ENCODE measurements at places on chromosomes 2 and 18.

- no peak for DNase-seq
These were observed 218.4 kb downstream of the ANAPC1 start for GRCh38 chr2:111665551-111666116.

- DNase-seq, result no peak
These were observed 135.6 kb downstream of the CCBE1 start for GRCh38 chr18:59561612-59562011.

- no peak for DNase-seq
These were observed 693.7 kb downstream of the PLCL1 start for GRCh38 chr2:198498048-198498447.

GRCh38 chr2:7454592-7454991 lies 537.4 kb downstream of the RNF144A start:
- DNase-seq, result no peak

DNA sequence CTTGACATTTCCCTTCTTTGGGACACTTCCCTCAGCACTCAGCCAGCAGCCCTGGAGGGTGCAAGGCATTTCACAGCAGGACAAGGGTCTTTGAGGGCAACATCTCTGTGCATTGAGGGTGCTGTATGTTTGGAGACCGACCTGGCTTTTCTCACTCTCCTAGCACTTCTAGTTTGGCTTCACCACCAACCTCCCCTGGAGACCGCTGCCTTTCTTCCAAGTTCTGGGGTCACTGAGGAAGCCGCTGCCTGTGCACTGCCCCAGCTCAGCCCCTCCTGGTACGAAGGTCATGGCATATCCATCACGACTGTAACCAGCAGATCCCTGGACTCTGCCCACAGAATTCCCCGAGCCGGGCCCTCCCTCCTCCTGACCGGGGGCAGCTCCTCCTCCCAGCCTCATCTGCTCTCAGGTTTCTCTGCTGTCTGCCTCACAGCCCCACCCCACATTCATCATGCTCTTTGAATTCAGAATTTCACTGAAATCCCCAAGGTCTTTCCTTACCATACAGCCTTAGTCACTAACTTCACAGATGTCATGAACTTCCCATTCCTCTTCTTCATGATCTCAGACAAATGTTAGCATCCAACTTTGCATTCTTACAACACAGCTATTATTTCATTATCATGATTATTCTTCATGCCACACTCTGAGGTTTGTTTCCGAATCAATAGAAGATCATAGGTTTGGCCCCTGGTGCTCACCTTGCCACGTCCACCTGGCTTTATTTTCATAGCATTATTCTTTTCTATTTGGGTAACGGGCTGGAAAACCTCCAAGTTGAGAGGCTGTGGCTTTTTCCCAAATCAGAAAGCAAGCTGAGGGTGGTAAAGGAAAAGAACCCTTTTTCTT lies 113.0 kb upstream of the COPS8 start:
- no peak for DNase-seq

DNA sequence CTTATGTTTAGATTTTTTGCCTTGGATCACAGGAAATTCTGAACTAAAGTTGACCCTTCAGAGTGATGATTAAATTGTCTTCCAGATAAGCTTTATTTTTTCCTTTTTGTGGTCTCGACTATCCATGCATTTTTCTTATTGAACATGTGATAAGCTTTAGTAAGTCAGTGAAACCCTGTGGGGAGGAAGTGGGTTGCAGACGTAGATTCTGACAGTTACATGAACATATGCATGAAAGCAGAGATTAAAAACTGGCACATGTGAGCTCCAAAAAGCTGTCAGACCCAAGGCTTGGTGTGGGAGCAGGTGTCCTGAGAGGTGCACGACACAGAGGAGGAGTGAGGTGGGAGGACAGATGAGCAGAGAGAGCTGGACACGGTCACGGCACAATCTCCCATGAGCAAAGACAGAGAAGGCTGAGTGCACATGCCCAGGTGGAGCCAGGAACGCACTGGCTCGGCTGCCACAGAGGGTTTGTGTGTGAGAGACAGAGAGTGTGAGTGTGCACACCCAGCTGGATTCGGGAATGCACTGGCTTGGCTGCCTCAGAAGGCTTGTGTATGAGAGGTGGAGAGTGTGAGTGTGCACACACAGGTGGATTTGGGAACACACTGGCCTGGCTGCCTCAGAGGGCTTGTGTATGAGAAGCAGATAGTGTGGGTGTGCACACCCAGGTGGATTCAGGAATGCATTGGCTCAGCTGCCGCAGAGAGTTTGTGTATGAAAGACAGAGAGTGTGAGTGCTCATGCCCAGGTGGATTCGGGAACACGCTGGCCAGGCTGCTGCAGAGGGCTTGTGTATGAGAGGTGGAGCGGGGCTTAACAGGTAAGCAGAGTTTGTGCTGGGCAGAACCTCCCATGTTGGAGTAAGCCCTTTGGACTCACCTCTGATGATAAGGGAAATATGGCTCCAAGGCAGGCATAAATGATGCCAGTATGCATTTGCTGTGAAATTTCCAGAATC lies 849.1 kb upstream of the SALL3 start:
- DNase-seq, result no peak
